Stimulated activated CD8-positive, alpha-beta memory T cell treated with anti-CD3 and anti-CD28 coated beads, Interleukin-15, amount 100 ng/mL, for 1 hour (primary cell): ENCODE measurements at places on chromosomes 12 and 14.

GRCh38 chr12:75816897-75817296 is 214.7 kb downstream of the PHLDA1 start:
- DNase-seq: no peak

DNA sequence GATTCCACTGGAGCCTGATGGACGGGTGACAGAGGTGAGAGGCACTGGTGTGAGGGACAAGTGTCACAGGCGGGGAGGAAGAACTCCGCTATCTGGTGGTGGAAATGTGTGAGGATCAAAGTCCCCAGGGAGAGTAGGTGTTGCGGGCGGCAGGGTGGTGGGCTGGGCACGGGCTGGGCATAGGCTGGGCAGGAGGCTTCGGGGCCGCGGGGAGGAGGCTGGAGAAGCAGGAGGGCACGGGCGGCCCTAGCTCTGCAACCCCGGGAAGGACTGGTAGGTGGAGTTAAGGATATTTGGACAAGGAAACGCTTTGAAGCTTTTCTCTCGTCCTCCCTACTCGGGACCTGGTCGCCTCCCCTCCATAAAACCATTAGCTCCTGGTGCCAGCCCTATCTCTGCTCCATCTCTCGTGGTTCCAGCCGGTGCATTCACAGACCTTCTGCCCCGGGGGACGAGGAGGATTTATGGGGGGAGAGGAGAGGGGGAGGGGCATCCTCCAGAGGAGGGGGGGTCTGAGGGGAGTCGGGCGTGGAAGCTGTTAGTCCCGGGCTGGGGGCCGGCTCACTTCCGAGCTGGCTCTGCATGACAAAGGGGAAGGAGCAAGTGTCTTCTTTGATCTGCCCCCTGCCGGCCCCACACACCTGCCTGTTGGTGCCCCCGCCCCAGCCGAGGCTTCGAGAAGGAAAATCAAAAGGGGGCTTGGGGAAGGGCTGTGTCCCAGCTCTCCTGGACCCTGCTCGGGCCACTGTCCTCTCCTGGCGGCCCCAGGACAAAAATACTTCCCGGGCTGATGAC is 504 bp downstream of the WNT5B start:
- no peak for DNase-seq

GRCh38 chr12:107254258-107254856 is 161.0 kb upstream of the CRY1 start:
- DNase-seq: no peak

GRCh38 chr12:110316861-110317260 is 35.8 kb downstream of the ATP2A2 start:
- no peak for DNase-seq

GRCh38 chr12:89185889-89186288 is 166.4 kb downstream of the DUSP6 start:
- DNase-seq: no peak

DNA sequence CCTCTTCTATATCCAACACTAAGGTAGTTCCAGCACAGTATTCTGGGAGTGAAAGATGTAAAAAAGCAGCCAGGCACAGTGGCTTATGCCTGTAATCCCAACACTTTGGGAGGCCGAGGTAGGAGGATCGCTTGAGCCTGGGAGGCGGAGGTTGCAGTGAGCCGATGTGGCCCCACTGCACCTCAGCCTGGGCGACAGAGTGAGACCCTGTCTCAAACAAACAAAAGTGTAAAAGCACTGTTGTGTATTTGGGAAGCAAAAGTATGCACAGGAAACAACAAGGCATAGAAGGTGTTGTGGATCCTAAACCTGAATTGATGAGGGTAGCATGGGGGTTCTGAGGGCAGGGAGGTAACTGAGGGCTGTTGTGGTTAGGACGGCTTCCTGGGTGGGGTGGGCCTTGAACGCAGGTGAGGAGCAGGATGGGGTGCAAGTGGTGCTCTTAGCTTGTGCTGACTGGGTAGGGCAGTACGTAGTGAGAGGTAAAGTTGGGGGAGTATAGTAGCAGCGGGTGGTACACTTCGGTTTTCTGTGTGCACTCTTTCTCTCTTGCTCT is 64.2 kb downstream of the RASSF3 start:
- DNase-seq: no peak

GRCh38 chr12:60689137-60689536 is 1093.3 kb downstream of the SLC16A7 start:
- DNase-seq: no peak

DNA sequence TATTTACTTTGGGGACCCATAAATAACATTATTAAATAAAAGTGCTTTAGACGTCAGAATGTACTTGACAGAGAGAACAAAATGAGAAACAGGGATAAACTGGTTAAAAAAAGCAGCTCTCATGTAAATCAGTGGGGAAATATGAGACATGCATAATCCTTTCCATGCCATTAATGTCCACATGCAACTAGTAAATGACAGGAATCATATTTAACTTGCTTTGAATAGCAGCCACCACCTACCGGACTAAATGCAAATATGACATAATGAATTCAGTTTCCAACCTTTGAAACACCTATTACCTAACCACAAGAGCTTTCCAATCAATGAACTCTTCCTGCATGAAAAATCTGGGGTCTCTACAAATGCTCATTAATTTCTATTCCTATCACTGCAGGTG is 19.6 kb downstream of the FGD6 start:
- no peak for DNase-seq

DNA sequence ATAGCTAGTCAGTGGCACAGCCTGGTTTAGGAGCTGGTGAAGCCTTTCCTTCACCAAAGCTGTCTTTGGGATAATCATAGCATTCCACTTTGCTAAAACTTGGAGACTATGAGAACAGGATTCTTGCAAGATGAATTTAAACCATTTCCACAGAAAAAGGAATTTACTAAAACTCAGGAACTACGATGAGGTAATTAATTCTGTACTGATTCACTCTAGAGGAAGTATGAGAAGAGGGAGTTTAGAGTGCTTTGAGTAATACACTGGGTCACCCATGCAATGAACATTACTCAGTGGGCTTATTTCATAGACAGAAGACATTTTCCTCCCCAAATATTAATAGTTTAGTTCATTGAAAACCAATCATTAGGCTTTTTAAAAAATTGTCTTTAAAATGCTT is 73.0 kb downstream of the RMST start:
- DNase-seq: no peak

GRCh38 chr12:27158297-27158696 is 75.9 kb upstream of the C12orf71 start:
- no peak for DNase-seq

DNA sequence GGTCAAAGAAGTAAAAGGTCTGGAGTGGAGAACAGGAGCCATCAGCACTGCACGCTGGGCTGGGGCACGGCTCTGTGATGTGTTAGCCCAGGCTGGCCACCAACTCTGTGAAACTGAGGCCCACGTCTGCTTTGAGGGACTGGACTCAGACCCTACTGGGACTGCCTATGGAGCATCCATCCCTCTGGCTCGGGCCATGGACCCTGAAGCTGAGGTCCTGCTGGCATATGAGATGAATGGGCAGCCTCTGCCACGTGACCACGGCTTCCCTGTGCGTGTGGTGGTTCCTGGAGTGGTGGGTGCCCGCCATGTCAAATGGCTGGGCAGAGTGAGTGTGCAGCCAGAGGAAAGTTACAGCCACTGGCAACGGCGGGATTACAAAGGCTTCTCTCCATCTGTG is 7.1 kb downstream of the SUOX start:
- no peak for DNase-seq

GRCh38 chr12:67618303-67618702 is 30.2 kb upstream of the DYRK2 start:
- DNase-seq: no peak

DNA sequence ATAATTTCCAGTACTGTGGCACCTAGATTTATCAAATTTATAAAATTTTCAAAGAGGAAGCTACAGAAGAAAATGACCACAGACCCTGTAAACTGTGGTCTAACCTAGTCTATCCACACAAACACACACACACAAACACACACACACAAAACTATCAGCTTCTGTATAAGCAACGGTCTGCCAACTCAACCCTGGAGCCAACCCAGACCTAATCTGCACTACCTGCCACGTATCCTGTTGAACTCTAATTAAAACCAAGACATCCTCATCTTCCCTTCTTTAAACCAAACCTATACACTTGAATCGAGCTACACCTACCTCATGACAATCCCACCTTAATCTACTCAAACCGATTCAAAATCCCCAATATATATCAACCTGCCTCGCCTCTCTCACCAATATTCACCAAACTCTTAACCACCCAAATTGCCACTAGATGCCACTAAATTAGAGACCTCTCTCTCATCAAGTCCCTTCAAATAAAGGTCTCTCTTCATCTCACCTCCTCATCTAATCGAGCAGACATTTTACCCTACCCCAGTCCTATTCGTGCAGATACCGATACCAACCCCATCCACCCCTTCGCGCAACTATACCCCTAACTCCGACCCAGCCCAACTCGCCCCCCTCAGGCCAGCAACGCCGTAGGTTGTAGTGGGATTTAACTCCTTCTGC is 808 bp downstream of the ACIN1 start:
- DNase-seq: no peak

GRCh38 chr14:106218174-106218573 is 691.8 kb downstream of the TMEM121 start:
- no peak for DNase-seq

DNA sequence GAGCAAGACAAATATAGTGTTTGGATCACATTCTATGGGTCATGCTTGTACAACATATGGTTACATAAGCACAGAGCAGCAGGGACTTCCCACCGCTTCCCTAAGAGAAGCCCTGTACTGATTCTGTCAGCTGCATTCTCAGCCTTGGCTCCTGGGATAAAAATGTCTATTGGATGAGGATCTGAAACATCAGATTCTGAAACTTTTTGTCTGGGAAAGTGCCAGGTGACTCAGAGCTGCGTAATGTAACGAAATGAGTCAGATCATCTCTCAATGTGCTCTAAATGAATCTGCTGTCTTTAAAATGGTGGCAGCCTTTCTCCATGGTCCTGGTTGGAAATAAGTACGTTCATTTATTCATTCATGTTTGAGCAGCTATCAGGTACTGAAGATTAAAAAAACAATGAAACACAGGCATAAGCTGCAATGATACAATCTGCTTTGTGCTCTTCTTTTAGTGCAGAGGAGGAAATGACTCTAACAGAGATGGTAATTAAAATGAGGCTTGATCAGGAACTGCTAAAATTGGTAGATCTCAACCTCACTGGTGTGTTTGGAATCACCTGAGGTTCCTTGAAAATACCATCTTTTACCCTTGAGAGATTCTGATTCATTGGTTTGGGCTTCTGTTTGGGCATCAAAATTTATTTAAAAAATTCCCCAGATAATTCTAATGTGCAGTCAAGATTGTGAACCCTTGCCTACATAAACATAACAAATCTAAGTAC is 99.1 kb upstream of the NAP1L1 start:
- no peak for DNase-seq

- no peak for DNase-seq
These were observed 27.3 kb downstream of the SERPINA1 start for GRCh38 chr14:94360945-94361565.

GRCh38 chr12:51694146-51694545 is 103.1 kb downstream of the SCN8A start:
- no peak for DNase-seq
